ENCODE measurements at places on chromosomes 5 and 9.

GRCh38 chr5:11684607-11685006 lies 219.6 kb downstream of the CTNND2 start:
- ATAC-seq, result no peak

DNA sequence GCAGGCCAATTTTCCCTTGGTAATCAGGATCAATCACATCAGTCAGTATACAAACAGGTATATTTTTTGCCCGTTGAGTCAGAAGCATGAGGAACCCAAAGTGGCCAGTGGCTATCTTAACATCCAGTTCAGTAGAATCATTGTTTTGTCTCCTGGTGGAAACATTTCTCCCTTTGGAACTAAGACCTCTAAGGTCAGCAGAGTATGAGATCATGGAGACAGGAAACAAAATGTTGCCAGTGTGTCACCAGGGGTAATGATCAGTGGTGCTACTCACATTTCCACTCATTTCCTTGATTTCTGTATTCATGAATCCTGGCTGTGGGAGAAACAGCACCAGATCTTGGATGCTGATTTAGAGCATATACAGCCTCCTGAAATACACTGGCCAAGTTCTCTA lies 553.0 kb downstream of the CSNK1G3 start:
- no peak for ATAC-seq

DNA sequence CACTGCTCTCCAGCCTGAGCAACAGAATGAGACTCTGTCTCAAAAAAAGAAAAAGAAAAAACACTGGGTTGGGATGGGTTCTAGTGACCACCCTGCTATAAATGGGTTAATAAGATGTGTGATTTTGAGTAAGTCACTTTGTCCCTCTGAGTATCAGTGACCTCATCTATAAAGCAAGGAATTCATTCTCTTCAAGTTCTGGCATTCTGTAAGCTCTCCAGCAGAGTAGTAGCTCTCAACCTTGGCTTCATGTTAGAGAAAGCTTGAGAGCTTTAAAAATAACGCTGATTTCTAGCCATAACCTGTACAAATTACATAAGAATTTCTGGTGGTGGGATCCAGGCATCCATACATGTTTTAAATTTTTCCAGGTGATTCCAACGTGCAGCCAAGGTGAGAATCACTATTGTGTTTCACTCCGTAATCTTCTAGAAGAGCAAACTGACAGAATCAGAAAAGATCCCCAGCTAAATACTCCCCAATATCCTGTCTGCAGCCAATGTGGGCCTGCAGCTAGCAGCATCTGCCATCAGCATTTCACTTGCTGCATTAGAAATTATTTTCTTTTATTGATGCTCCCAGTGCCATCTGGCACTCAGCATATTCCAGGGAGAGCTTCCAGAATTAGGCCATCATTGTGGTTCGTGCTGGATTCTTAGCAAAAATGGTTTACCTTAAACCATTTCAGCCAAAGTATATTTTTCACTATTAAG lies 109.4 kb downstream of the FEM1C start:
- no peak for ATAC-seq

GRCh38 chr9:137397675-137398423 lies 25.1 kb downstream of the EXD3 start:
- ATAC-seq, result peak; percentile 95

DNA sequence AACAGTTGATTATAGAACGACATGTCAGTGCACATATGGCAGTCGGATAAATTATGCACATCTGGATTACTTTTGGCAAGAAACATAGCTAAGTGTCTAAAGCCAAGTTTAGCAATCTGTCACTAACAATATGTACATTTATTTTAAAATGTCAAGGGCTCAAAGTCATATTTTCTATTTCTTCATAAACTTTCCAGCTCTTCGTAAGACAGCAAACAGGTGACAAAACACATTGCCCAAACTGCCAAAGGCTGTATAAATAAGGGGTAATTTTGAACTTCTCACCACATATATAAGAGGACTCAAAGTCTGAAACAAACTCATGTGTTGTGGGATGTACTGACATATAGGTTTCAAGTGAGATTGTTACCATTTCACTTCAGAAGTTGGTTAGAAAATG lies 237.2 kb downstream of the ARL15 start:
- ATAC-seq, result no peak

DNA sequence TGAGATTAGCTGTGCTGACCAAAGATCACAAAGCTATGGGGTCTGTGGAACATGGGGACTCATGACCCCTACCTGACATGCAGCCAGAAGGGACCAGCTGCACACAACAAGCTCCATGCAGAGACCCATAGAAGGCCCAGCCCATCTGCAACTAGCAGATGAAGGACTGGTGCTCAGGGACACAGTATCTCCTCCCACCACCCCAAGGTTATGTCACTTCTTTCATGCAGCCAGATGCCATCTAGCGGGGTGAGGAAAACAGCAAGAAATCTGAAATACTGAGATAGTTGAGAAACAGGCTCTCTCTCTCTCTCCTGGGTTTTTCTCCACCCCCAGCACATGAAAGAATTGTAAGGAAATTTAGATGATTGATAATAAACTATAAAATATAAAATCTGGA lies 161.3 kb upstream of the DAPK1 start:
- ATAC-seq, result no peak

- no peak for ATAC-seq
Measured at GRCh38 chr5:4879693-4880303, 260.3 kb upstream of the ADAMTS16 start.

- no peak for ATAC-seq
Measured at GRCh38 chr5:96854067-96854466, 22.2 kb upstream of the ERAP2 start.

DNA sequence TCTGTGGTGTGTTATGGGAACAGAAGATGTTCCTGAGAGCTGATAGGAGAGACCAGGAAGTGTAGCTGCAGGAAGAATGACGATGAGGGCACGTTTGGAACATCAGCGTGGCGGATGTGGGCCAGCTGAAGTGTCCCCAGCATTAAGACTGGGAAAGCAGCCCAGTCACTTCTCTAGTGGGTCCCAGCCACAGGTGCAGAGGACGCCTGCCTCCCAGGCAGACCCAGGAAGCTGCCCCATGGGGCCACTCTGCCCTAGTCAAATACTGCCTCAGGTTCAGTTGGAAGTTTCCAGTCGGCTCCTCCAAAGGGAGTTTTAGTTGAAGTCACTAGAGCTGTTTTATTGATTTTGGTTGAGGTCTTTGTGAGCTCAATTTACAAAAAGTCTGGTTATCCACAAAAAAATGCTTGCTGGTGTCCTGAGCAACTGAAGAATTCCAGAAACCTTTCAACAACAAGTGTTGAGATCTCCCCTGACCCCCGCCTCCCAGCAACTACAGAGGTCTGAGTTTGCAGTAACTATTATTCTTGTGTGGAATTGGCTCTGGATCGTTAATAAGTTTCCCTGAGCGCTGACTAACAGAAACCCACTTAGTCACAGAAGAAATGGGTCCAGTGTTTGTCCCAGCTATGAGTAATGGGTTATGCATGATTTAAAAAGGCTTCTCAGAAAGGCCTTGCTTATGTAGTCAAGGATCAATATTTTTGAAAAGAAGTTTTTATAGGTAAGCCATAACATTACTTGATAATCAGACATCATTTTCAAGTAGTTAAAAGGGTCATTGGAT lies 294.1 kb downstream of the FANCC start:
- no peak for ATAC-seq

GRCh38 chr9:3887221-3887653 lies 361.4 kb upstream of the RFX3 start:
- ATAC-seq, result no peak

DNA sequence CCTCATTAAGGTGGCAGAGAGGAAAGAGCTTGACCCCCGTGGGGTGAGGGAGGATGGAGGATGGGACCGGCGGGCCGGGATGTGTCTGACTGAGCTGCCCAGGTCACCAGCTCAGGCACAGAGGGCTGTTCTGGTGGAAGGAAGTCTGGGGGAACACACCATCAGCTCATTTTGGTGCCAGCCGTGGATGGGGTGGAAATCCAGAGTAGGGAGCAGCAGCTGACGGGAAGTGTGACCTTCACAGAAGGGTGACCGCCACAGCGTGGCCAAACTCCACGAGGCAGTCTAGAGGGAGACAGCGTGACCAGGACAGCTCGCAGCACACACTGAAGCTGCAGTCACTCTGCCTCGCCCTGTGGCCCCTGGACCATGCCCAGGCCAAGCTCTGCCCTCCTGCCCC lies 45.3 kb upstream of the PHYKPL start:
- ATAC-seq, result no peak

DNA sequence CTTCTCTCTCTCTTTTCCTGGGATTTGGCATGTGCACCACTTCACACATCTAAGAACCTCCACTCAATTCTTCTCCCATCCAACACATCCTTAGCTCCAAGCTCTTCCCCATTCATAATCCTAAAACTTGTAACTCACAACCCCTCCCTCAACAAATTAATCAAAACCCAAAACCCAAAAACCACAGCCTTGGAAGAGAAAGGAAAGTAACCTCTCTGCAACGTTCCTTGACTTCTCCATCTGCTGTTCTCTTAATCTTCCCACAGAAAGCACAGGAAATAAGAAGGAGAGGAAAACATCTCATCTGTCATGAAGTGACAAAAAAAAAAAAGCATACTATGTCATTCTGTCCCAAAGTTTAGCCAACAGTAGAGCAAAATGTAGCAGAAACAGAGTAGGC lies 66.2 kb downstream of the DRD1 start:
- ATAC-seq, result no peak

- no peak for ATAC-seq
Measured at GRCh38 chr5:88799938-88800535, 82.9 kb downstream of the MEF2C start.

DNA sequence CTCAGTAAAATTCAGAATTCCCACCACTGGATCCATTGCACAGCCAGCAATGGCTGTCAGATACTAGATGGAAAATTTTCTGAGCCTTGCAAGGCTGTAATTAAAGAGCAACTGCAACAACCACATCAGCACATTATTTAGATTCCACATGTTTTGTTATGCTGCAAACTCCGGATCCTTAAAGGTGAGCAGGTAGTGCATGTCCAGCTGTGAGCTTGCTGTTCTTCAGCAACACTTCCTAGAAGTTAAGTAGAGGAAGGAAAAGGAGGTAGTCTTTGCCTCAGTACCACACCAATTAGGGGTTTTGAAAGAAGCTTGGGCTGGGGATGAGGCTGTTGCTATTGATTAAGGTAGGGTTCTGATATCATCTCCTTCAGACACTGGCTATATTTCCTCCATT lies 144.3 kb downstream of the AUH start:
- ATAC-seq, result no peak

DNA sequence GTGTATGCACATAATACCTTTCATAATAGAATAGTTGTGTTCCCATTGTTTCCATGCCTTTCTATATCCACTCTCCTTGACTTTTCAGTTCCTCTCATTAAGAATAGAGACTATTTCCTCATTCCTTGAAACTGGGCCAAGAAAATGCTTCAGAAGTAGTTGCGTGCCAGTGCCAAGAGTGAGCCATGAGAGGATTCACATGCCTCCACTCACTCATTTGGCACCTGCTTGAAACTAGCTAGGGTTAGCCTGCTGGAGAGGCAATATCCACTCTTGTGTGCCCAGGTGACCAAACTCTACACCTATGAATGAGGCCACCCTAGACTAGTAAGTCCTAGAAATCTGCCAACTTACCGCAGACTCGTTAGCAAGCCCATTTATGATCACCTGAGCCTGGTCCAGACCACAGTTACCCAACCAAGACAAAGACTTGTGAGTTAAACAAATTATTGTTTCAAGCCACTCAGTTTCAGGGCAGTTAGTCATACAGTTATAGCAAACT lies 276.3 kb downstream of the EPB41L4A start:
- ATAC-seq, result no peak

DNA sequence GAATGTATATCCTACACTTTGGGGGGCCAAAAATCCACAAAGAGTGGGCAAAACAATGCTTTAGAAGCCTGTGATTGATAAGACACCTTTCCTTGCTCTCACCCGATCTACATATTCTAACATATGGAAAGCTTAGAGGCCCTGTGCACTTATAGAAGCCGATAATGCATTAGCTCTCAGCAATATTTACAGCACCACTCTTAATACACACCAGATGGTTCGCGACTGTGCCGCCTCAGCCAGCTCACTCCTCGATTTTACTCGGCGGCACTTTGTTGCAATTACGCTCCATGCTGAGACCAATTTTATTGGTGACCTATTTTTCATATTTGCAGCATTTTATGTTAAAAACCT lies 18.8 kb downstream of the NR2F1 start:
- no peak for ATAC-seq

- no peak for ATAC-seq
Measured at GRCh38 chr5:167720259-167720658, 571.2 kb upstream of the WWC1 start.

DNA sequence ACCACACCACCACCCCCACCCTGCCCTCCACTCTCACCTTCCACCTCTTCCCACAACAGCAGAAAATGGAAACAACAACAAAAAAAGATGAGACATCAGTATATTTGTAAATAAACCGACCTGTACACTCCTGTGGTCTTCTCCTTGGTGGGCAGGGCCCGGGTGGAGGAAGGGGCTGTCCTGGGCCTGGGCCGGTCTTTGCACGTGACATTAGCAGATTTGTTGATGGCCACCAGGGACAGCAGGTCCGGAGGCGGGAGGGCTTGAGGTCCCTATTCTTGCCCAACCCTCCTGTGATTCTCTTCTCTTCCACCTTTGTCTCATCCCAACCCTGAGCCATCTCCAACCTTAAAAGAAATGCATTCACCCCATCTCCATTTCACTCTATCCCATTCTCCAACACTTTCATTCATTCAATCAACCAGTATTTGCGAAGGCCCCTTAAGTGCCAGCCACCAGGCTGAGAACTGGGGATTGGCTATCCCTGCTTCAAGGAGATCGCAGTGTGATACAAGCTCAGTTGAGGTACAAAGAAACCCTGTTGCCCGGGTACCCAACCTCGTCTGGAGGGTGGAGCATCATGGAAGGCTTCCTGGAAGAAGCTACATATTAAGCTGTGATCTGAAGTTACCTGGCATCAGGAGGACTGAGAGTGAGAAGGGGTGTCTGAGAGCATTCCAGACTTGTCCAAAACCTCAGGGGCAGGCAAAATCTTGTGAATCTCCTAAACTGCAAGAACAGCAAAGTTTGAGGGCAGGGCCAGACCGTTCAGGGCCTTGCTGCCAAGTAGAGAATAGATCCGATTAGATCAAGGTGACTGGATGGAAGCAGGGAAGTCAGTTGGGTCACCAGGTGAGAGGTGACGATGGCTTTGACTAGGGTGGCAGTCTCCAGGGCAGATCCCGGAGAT lies 87.4 kb downstream of the LMX1B start:
- ATAC-seq, result no peak

GRCh38 chr5:115601701-115602590 lies at the start of gene TICAM2:
TICAM2 (minus strand) TSS chr5:115602479; CDS start chr5:115581256, 21,223 bp downstream.
- peak; percentile 90 for ATAC-seq

GRCh38 chr9:130636648-130637020 lies 27.8 kb upstream of the PRDM12 start:
- no peak for ATAC-seq
